ENCODE measurements at places on chromosomes 6 and 20.
A peak's percentile ranks its signal among the peaks of the same experiment; 100 is the strongest.

- DNase-seq: no peak
Measured at GRCh38 chr20:34316196-34316814, 13.2 kb upstream of the AHCY start.

DNA sequence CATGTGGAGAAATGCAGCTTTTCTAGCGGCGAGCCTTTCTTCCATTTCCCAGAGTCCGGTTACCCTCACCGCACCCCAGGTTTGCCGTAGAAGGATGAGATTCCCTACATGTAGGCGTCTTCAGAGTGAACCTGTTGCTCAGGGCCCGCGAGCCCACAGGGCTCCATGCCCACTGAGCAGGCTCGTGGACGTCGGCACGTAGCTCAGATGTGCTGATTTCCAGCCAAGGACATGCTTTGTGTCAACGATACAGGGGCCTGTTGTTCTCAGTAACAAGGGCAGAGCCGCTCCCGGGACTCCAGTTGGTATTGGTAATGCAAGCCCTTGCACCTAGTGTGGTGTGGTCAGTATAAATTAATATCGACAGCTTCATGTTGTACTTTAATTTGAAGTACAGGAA lies 159.6 kb downstream of the MTHFD1L start:
- DNase-seq: no peak

GRCh38 chr6:42339991-42340401 lies 111.7 kb downstream of the TRERF1 start:
- DNase-seq: no peak

GRCh38 chr6:84057908-84058307 lies 24.3 kb downstream of the MRAP2 start:
- DNase-seq: no peak

DNA sequence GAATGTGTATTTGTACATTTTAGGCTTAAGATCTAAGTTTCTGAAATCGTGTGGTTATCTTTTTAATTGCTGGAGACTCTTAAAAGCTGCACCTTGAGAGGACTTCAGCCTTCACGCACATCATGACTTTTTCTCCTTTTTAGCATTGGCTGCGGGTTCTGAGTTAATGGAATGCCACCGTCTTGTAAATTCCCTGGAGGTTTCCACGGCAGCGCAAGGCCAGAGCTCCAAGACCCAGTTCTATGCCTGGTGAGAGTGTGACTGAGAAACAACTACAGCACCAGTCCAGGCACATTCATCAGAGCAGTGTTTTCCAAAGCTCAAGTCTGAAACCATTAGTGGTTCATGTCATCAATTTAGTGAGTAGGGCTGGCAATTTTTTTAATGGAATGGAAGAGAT lies 23.0 kb downstream of the PRR18 start:
- DNase-seq: no peak

GRCh38 chr6:150959166-150959565 lies 93.7 kb downstream of the MTHFD1L start:
- no peak for DNase-seq

DNA sequence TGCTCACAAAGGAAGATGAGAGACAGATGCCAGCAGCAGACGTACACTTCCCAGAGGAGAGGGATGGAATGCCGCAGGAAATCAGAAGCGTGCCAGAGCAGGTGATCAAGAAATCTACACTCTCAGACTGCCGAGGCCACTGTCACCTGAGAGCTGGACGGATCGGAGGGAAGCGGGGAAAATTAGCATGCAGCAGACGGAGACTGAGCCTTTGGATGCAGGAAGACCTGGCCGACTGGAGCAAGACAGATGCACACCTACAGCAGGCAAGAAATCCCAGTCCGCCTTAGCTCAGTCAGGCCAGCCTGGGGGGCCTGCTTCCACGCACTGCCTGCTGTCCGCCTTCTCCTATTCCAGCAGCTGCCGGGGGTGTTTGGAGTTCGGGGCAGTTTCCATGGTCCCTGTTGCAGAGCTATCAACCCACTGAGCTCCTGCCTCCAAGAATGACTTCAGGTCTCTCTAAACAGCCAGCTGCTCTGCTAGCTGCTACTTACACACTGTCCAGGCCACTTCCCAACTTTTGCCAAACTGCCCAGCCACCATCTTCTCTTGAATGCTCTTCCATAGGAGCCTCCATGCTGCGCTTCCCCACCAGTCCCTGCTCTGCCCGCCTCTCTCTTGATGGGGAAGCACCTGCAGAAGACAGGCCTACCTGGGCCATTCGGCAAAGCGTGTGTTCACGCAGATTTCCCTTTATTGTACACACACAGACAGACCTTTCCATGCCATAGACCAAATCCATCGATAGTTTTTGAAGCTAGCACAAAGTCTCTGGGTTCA lies 368.5 kb downstream of the ZFAND3 start:
- no peak for DNase-seq

GRCh38 chr6:11460837-11461661 lies 76.5 kb upstream of the TMEM170B start:
- DNase-seq: no peak

DNA sequence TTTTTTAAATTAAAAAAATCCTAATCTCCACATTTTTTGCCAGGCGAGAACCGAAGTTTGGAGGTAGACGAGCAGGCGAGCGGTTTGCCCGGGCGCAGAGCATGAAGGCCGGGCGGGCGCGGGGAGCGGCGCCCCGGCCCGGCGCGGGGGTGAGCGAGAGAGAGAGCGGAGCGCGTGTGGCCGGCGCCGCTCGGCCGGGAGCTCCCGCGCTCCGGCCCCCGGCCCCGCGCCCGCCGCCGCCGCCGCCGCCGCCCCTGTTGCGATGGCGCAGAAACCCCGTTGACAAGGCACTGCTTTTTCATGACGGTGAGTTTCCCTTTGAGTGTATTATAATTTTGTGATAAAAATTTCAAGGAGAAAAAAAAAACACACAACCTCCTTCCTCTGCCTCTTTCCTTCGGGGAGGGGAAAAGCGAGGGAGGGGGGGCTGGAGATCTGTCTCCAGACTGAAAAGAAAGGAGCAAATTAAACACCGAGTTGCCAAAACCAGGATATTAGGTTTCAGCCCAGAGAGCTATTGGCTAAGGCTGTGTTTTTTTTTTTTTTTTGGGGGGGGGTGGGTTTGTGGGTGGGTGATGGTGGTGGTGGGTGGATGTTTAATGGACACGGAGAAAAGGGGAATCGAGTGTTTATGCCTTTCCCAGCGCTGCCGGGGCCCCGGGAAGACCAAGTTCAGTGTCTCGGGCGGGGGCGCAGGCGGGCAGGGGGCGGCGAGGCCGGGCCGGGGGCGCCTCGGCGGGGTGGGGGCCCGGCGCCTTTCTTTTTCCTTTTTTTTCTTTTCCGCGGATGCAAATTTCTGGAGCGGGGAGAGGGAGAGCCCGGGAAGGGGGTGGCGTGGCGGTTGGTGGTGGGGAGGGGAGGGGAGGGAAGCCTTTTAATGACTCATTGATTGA lies at the start of gene BICRAL:
Gene BICRAL (plus strand): TSS at position 257 of the 893 bp plus-strand sequence. CDS start 39,971 bp downstream, outside the sequence.
- DNase-seq: peak; percentile 60

All from stimulated activated CD8-positive, alpha-beta memory T cell treated with anti-CD3 and anti-CD28 coated beads, Interleukin-4, amount 100 ng/mL, for 24 hours (primary cell).